Fibroblast of villous mesenchyme (primary cell): ENCODE measurements at places on chromosomes 2 and 18. TPM values are rescaled to one million over a fixed set of nuclear protein-coding genes. Genes with fewer than 3 reads are reported as not detected.

DNA sequence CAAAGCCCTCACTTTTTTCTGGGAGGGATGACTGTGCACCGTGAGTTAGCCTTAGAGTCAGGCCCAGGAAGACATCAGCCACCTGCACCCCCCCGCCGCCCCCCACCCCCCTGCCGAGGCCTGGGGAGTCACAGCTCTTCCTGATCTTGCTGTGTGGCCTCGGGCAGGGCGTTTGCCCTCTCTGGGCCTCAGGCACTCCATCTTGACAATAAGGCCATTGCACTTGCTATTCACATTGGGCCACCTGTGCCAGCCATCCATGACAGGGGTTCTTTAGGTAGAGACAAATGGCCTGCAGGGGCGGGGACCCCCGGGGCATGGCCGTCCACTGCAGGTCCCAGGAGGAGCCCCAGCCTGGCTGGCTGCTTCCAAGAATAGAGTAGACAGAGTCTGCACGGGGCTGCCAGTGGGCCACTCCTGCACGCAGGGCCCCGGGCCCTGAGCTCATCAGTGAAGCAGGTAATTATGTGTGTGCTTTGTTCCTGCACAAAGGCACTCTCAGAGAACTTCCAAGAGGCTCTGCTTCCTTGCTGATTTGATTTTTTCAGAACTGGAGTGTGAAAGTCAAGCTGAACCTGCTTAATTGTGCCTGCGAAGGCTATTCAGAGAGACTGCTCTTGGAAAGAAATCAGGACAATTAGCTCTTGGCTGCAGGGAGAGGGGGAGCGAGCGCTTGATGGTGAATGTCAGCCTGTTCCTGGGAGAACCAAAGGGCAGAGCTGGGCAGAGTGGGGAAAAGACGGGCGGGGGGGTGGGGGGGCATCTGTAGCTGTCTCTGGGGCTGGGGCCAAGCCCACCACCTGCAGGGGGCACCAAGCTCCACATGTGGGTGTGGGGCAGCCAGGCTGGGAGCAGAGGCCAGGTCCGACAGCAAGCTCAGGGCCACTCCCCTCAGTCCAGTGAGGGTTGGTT lies 40.3 kb downstream of the RRM2 start:
- DNase-seq = no peak

DNA sequence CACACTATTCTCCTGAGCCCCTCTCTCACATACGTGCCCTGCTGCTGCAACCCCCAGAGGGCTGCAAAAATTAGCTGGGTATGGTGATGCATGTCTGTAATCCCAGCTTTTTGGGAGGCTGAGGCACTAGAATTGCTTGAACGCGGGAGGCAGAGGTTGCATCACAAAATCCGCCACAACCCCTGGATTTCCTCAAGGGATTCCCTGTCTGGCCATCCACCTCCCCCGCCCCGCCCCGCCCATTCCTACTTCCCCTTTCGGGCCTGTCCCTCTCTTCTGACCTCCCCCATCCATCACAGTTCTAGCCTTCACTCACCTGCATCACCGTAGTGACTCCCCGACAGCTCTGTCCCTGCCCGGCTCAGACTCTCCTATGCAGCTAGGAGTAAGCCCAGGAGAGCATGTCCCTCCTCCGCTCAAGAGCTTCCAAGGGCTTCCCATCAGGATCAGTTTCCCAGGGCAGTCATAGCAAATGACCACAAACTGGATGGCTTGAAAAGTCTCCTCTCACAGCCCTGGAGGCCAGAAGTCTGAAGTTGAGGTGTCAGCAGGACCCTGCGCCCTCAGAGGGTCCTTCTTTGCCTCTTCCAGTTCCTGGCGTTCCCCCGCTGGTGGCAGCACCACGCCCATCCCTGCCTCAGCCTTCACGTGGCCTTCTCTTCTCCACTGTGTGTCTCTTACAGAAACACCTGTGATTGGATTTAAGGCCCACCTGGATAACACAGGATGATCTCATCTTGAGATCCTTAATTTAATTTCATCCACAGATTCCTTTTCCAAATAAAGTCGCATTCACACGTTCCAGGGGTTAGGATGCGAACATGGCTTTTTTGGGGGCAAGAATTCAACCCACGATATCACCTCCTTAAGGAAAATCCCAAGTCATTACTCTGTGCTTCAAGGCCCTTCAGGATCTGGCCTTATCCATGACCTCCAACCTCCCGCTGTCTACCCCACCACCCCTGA lies 58.5 kb downstream of the HS1BP3 start:
- no peak for DNase-seq

GRCh38 chr18:7871560-7872456 lies 304.7 kb downstream of the PTPRM start:
- peak; percentile 59 for DNase-seq

DNA sequence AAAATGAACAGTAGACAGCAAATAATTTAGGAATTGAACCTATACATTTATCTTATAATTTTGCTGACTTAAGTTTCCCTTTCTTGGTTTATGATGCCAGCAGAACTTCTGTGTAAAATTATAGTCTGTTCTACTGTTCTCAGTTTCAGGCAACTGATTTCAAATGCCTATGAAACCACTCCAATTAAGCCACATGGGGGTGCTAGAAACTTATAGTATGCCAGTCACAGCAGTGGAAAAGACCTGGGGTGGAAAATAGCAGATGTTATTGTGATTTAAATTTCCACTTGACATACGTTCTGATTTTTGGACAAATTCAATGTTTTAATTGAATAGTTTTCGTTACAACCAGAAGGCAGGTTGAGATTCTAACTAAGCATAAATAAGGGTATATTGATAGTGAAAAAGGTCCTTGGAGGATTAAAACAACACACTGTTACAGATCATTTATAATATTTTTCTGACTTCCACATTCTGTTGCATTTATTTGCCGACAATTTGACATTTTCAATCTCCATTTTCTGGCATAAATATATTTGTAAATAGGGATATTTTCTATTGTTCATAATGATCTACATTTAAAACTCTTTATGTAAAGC lies 61.4 kb downstream of the CPS1 start:
- peak; percentile 34 for DNase-seq

- DNase-seq = no peak
Measured at GRCh38 chr2:109175350-109175678, 46.3 kb downstream of the SH3RF3 start.

- no peak for DNase-seq
Measured at GRCh38 chr2:166464187-166464586, 29.9 kb downstream of the SCN7A start.

- no peak for DNase-seq
Measured at GRCh38 chr2:182540252-182540651, 113.4 kb upstream of the PDE1A start.

Gene C2orf81
- total RNA-seq = 0.86 and 1.3 TPM in 2 replicates

Gene IL36G
- total RNA-seq = not detected in 2 replicates
